ENCODE measurements at places on chromosomes 4 and X.

DNA sequence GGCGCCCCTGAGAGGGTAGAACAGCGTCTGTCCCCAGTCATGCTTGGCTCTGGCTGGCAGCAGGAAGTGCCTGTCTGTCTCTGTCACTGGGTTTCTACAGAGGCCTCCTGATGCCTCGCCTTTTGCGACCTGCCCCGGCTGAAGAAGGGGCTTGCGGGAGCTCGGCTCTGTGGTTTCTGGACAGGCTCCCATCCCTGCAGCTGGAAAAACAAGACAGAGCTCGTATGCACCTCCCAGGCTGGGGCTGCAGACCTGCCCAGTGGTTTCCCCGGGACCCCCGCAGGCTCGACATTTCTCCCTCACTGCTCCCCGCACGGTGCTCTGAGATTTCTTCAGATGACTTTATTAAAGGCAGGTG, 57.0 kb upstream of the SORCS2 start:
- DNase-seq: no peak

GRCh38 chr4:57682275-57682674, 572.1 kb upstream of the IGFBP7 start:
- no peak for DNase-seq

DNA sequence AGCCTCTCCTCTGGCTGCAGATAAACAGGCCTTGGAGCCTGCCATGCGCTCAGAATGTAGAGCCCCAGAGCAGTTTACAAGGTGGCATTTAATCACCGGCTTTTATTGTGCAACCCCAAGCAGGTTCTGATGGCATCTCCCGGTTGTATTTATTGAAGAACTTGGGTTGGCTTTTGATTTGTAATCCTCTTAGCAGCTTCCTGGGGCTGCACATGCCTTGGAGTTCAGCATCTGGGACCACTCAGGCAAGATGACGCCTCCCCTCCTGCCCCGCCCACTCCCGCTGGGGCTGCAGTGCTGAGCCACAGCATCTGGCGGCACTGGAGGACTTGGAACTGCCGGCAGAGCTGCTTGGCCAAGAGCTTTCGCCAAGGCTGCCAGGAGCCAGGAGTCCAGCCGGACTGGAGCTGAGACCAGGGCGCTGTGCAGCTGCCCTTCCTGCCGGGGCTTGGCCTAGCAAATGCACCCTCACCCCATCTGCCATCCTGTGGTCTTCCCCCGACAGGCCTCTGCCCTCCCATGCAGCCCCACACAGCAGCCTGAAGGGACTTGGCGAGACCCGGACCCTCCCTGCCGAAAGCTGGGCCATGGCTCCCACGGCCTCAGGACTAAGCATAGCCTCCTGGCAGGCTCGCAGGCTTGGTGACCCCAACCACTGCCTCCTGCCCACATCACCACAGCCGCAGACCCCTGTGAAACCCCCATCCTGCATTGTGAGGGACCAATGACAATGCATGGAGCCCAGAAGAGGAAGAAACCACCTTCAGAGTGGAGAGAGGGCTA, 5.4 kb downstream of the HTRA3 start:
- DNase-seq: no peak

- no peak for DNase-seq
These were observed 182.6 kb downstream of the RTL9 start for GRCh38 chrX:110541266-110541665.

DNA sequence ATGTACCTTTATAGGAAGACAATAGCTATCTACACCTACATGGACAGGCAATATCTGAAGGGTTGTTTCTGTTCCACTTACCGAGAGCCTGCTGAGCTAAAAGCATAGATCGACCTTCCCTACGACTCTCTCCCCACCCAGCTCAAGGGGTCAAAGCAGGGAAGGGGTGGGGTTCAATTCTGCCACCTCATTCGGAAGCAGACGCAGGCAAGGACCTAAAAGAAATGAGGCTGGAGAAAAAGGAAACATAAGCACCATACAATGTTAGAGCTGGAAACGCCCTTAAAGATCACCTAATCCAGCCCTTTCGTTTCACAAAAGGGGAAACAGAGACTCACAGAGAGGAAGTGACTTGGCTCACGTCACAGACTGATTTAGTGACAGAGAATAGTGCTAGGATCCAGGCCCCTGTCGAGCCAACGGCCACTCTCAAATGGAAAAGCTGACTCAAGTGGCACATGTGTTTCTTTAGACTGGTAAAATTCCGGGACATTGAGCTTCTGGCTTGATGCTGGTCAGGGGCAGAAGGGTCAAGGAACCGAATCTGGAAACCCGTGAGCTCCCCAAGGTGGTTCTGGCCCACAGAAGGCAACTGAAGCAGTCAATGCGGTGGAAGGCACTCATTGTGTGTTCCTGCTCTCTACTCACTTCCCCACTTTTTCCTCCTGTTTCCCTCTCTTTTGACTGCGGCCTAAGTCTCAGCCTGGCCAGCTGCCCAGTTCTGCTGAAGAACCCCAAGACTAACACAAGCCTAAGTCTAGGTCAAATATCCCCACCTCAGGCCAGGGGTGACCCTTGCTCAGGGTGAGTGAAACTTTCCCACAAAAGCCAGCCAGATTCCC, 7.5 kb downstream of the SEPTIN6 start:
- peak; percentile 91 for DNase-seq

- DNase-seq: peak; percentile 29
These were observed 70.2 kb downstream of the TMEM165 start for GRCh38 chr4:55466001-55466400.

DNA sequence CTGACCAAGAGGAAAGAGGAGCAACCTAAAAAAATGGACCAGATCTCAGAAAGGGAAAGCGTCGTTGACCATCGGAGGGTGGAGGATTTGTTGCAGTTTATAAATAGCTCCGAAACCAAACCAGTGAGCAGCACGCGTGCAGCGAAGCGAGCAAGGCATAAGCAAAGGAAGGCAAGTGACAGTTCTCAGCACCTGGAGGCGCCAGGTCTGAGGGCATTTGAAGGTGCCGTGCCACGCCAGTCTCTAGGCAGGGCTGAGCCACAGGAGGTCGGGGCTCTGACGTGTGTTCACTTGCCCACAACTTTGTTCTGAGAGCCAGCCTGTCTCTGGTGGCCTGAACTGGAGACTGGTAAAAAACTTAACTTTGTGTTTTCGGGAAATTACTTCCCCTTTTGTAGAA, 59.7 kb downstream of the TNIP2 start:
- DNase-seq: no peak

DNA sequence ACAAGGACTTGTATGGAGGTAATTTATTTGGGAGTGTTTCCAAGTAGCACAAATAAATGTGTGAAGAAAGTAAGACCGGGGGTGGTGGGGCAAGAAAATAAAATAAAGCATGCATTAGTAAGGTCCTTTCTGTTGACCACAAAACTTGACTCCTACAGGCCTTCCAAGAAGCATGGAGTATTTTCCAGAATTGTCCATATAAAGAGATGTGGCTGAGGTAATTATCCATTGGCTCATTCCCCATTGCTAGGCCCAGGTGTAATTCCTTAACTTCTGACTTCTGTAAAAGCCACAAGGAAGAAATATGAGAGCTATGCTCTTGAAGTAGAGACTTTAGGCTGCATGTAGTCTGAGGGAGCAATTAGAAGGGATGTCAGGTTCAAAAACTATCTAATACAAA, 430.5 kb upstream of the PABPC4L start:
- DNase-seq: no peak

DNA sequence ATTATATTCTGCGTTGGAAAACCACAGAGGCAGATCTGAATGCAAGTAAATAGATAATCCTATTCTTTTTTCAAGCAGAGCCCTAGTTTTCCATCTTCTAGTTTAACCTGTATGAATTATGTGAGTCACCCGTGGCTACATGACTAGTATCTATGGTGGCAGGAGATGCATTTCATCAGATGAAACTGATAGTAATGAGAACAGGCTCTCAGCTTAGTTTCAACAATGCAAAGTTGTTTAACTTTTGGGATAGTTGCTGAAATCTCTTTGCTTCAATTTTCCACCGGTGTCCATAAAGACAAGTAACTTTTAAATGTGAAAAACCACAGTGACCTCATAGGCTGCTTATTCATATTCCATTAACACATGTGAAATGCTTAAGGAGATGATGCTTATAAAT, 1317.4 kb upstream of the TENM3 start:
- DNase-seq: no peak

DNA sequence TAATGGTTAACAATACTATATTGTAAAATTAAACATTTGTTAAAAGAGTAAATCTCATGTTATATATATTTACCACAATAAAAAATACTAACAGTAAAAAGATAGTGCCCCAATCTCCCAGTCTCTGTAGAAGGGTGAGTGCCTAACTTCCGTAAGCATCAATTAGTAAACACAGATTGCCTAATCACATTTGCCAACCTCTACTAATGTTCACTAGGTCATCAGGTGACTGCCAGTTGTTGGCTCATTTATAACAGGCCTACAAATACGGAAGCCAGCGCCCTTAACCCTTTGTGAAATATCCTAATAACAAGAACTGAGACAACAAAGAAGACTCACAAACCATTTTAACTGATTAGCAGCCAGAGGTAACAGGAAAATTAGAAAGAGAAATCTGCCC, 345.1 kb downstream of the INPP4B start:
- peak; percentile 1 for DNase-seq

DNA sequence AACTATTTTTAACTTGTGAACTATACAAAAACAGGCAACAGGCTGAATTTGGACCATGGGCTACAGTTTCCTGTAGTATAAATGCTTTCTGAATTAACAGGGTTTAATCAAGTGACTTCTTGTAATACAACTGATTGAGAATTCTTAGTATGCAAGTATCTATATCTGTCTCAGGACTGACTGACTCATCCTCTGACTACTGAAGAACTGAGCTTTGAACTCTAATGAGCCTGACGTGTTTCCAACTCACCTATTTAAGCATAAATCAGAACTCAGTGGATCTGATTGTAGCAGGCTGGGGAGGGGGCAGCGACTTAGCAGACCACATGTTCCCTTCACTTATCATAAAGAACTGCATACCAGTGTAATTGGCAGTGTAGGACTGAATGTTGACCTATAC, 7.8 kb downstream of the SPATA4 start:
- no peak for DNase-seq

DNA sequence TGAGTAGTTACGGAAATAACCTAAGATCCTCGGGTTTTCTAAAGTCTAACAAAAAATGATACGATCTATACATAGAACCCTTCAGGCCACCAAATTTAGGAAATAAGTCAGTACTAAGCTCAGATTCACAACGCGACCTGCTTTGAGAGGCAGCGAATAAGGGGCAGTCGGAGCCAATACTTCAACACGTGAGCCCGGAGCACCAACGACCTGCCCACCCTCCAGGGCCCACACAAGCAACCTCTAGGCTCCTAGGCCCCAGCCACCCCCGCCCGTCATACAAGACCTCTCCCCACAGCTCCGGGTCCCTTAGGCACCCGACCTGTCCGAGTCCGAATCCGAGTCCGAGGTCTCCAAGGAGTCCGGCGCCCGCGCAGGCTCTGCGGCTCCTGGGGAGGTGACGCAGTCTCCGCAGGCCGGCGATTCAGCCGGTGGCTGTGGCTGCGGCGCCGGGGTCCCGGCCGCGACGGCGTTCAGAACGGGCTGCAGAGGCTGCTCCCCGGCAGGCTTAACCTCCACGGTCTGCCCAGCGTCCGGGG, 580 bp downstream of the NAF1 start:
- DNase-seq: peak; percentile 41

DNA sequence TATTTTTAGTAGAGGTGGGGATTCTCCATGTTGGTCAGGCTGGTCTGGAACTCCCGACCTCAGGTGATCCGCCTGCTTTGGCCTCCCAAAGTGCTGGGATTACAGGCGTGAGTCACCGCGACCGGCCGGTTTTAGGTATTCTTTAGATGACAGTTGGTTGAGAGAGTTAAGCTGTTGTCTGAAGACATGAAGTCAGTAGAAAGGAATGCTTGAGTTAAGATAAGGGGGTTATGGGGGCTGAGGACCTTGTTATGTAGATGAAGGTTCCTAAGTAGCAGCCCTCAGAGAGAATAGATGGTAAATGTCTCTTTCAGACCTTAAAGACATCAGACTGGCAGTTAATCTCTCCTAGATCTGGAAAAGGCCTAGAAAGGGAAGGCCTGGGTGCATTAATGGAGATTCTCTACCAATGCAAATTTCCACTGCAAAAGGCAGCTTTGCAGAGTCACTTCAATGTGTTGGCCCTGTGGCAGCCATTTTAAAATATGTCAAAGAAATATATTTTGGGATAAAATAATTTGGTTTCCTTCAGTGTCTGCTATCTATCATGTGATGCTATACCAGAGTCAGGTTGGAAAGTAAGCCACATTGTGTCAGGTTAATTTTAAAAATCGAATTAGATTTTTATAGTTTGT, 6.4 kb upstream of the ZNF674 start:
- DNase-seq: no peak

All from inflammatory macrophage treated with lipopolysaccharide for 4 hours (primary cell).